ENCODE measurements at places on chromosomes 2 and 18.

- DNase-seq = no peak
These were observed 47.9 kb downstream of the BOLA3 start for GRCh38 chr2:74099835-74100234.

DNA sequence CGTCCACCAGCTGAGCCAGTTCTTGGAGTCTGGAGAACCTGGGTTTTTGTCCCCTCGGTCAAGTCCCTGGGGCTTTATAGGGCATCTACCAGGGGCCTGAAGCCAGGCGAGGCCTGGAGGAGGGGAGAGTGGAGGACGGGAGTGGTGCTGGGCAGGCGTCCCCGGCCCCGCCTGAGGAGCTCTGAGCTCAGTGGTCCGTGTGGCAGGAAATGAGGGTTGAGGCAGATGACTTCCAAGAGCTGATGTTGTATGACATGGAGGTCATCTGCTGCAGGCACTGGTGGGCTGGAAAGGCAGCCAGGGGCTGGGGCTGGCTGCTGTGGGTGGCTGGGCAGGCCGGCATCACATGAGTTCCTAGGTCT lies 118.5 kb upstream of the HS6ST1 start:
- DNase-seq = no peak

GRCh38 chr2:10533811-10534321 lies 85.7 kb upstream of the ODC1 start:
- no peak for DNase-seq

- no peak for DNase-seq
These were observed 7.5 kb downstream of the TTC32 start for GRCh38 chr2:19894134-19894792.

- DNase-seq = no peak
These were observed 55.8 kb downstream of the ICA1L start for GRCh38 chr2:202815548-202816360.

- DNase-seq = no peak
These were observed 673 bp upstream of the HNMT start for GRCh38 chr2:137963535-137964065.

- no peak for DNase-seq
These were observed 1732.3 kb upstream of the PIK3C3 start for GRCh38 chr18:40222776-40223175.

- DNase-seq = no peak
These were observed 154.9 kb downstream of the PTGR3 start for GRCh38 chr18:75054046-75054445.

DNA sequence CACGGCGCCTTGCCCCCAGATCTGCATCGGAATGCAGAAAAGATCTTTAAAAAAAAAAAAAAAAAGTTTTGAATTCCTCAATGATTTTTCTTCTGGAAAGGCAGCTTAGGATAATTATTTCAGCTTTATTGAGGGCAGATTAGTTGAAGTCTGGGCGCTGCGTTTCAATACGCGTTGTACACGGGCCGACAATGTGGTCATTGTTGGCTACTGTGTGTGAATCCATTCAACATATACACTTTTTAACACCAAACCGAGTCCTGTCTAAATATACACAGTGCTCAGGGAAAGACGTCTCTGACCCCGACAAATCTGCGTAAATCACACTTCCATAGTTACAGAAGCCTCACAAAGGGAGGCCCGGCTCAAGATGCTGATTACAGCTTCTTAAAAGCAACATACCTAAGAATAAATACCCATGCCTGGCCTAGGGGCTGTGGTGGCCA lies 1.4 kb upstream of the SIX3 start:
- DNase-seq = no peak

- no peak for DNase-seq
These were observed 759.1 kb downstream of the TSN start for GRCh38 chr2:122514451-122514996.

DNA sequence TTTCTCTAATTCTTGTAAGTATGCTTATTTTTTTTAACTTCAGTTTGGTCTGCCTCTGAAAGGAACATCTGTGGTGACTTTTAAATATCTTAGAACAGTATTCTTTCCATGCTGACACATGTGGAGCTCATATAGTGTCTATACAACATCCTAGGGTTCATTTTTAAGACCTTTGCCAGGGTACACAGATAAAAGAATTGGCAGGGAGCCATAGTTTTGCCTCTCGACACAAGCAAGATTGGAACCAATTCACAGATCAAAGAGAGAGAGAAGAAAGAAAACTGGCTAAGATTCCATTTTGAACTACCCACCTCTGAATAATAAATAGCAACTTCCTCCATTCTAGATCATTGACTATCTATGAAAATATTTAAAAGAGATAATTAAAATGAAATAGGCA lies 142.7 kb upstream of the ST6GAL2 start:
- no peak for DNase-seq

- no peak for DNase-seq
These were observed 142.3 kb upstream of the KCNJ3 start for GRCh38 chr2:154556146-154556545.

DNA sequence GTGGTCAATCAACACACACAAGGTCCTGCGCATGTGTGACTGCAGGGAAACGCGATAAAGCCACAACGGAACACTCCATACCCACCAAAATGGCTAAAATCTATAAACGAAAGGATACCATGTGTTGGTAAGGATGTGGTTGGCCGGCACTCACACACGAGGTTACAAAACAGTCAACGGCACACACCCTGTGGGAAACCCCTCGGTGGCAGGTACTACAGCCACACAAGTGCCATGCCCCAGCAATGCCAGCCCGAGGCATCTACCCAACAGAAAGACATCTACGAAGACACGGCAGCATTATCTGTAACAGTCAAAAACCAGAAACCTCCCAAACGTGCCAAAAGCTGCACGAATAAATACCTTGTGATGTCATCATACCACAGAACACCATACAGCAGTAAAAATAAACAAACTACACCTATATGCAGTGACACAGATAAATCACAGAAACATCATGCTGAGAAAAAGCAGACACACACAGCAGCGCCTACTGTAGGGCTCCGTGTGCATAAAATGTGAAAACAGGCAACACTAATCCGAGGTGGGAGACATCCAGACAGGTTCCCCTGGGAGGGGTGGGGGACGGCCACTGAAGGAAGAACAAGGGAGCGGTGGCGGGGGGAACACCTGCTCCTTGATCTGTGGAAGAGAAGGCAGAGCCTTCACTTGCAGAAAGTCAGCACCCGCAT lies 36.7 kb downstream of the HDAC4 start:
- DNase-seq = peak; percentile 17

DNA sequence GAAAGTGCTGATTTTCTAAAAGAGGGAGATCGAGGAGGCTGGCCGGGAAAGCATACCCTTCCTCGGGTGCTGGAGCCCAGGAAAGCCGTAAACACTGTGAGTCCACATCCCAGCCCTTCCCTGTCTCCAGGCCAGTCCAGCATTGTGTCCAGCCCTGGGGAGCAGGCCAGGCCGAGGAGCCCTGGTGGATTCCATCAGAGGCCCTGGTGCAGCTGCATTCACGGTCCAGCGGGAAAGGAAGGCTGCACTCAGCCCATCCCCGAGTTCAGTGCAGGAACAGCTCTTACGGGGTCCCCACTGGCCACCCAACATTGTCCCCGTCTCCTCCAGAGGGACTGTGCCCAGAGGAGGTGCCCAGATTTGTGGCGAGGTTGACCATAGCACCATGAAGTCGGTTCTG lies 218.6 kb downstream of the KLHL29 start:
- DNase-seq = no peak

- no peak for DNase-seq
These were observed 76.0 kb upstream of the SESTD1 start for GRCh38 chr2:179340678-179341077.

DNA sequence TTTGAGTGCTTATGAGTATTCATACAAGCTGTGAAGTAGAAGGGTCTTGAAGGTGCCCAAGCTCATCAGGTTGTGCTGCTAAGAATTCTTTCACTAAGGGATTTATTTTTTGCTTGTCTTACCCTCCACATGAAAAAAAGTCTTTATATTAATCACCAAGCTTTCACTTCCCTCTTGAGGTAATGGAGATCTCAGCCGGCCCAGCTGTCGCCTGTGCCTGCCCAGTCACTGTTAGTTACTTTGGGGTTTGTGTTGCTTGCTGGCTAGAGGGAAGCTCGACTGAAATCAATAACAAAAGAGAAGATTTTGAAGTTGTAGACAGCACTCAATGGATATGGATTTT lies 21.9 kb downstream of the MC2R start:
- DNase-seq = no peak

GRCh38 chr18:65990944-65991708 lies 240.3 kb downstream of the CDH7 start:
- DNase-seq = no peak

GRCh38 chr2:145108959-145109710 lies 589.2 kb upstream of the ZEB2 start:
- no peak for DNase-seq

GRCh38 chr2:157743051-157743450 lies 114.4 kb upstream of the ACVR1C start:
- DNase-seq = no peak

DNA sequence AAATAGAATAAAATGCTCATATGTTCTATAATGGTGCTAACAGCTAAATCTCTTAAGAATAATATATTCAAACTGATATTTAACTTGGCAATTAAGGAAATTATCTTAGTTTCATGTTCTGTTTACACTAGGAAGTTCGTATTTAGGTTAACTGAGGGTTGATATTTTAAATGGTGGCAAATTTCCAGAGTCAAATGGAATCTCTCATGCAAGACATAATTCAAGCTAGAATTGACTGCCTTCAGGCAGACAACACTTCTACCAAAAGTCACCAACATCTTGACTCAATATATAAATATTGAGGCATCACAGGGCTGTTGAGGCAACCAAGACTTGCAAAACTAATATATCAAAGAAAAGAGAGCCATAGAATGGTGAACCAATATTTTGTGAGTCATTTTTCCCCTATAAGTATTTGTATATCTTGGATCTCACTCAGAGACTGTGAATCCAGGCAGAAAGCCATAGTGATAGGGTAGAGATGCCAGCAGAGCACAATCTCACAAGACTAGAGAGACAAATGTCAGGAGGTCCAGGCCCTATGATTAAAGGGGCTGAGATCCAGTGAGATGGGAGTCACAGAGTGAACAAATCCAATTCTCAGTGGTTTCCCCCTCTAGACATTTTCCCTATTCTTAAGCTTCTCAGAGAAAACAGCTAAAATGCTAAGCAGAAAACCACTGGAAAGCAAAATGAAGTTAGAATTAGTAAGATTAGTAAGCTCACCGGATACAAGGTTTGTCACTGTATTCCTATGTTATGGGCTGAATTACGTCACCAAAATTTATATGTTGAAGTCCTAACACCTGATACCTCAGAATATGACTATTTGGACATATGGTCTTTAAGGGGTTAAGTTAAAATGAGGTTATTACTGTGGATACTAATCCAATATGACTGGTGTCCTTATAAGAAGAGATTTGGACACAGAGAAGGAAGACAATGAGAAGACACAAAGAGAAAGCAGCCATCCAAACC lies 358.2 kb upstream of the UBE2E3 start:
- no peak for DNase-seq

DNA sequence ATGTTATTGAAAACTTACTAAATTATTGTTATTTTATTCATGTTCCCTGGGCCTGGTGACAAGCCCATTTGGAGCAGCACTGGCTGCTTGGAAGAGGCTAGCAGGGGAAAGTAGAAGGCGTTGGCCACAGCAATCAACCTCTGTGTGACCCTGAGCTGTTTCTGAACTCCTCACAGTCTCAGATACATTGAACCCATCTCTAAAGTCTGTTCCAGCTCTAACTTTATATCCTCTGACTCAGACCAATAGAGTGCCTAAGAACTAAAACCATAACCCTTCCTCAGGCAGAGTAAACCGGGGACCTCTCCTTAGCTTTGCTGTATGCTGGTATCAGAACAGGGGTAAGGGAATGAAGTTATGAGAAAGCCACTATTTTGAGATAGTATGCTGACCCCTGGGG lies 96.4 kb upstream of the NOL4 start:
- no peak for DNase-seq

- no peak for DNase-seq
These were observed 56.6 kb downstream of the CLHC1 start for GRCh38 chr2:55175254-55176093.

DNA sequence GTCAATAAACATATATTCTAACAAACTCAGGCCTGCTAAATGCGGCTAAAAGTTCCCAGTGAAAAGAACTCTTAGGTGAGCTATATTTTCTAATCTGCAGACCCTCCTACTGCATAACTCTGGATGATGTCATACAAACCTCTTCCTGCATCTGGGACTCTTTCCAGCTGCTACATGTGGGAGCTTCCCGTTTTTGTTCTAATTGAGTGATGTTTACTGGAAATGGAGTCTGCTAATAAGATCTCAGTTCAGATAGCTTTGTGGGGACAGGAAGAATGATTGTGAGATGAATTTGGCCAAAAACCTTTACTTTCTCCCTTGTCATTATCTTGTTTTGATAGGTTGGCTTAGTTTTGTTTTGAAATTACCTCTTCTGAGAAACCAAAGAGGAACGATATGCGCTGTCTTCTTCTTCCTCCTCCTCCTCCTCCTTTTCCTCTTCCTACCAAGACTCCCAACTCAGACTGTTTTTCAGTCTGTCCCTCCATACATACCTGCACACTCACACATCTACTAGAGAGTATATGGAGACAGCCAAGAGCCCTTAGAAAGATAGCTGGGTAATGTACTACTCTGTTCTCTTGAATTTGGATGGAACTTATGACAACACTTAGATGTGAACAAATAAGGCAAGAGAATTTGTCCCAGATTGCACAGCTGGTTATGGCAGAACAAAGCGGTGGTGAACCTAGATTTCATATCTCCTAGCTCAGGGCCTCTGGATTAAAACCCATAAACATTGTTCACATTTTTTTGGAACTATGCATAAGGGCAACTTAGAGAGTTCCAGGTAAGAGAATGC lies 39.8 kb upstream of the AAK1 start:
- DNase-seq = no peak

DNA sequence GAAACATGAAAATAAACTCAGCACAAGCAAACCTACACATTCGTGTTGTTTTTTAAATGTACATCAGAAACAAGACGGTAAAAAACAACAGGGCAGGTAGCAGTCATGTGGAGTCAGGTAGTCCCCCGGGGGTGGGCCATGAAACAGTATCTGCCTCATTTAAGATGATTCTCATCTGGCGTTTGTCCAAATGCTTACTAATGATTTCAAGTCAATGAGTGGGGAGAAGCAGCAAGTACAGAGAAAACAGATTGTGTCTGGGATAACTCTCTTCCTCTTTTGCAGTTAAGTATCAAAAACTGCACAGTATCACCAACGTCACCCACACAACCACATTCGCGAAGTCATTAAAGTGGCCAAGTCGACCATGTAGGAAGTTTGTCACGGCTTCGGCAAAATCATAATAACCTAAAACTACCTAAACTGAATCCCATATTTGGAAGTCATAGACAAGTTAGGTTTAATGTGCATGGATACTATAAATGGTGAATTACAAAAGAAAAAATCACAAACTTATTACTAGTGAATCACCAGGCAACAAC lies 1.3 kb downstream of the LAPTM4A start:
- DNase-seq = peak; percentile 30

- no peak for DNase-seq
These were observed 4.0 kb upstream of the SLC3A1 start for GRCh38 chr2:44271296-44271695.

All from T-helper 22 cell (primary cell).